ENCODE measurements at places on chromosomes 12 and 14.
A peak's percentile ranks its signal among the peaks of the same experiment; 100 is the strongest.

DNA sequence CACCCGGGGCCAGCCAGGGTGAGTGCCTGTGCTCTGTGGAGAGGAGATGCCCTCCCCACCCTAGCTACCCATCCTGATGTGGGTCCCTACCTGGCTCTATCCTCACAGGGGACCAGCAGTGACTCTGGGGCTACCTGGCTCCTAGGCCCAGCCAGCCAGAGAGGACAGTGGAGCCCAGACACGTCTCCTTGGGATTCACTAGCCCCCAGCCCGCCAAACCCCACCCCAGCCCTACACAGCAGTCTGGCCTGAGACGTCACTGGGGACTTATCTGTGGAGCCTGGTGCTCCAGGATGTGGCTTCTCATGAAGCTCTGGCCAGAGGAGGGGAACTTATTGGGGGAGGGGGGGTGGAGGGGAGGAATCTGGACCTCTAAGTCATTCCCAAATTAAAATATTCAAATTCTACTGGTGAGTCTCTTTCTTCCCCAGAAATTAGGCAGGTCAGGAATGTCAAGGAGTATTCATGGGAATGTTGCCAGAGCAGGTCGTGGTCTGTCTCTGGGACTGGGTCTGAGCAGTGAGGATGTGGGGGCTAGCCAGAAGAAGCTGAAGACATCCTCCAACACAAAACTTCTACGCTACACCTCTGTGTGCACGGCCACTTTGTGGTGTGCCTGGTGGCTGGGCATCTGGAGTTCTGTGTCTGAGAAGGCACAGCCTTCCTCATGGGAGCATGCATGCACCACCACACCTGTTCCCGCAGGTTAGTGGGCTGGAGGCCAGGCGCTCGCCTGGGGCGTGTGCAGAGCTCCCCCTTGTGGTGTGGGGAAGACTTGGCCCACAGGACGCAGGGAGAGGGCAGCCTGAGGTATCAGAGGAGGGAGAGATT is 2.7 kb downstream of the CMTM5 start:
- peak; percentile 75 for DNase-seq

DNA sequence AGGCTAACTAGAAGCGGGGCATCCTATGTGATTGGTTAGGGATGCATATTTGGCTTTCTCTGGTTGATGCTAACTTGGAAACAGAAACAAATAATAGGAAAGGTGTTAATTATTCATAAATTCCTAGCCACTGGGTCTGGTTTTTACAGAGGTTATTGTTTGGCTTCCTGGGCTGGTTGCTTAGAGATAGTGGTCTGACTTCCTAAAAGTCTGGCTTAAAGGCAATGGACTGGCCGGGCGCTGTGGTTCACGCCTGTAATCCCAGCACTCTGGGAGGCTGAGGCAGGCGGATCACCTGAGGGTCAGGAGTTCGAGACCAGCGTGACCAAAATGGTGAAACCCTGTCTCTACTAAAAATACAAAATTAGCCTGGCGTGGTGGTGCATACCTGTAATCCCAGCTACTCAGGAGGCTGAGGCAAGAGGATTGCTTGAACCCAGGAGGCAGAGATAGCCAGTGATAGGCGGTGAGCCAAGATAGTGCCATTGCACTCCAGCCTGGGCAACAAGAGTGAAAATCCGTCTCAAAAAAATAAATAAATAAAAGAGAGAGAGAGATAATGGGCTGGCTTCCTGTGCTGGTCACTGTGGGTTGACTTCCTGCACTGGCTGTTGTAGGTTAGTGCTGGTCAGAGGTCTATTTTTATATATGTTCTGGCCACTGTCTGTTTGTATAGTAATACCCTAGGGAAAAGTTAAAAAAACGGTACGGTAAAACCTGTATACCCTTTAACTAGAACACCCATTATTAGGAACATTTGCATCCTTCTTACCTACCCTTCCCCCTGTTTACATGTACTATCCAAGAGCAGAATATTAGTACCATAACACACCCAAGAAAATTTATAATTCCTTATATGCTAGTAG is 24.1 kb downstream of the OR6S1 start:
- no peak for DNase-seq

- no peak for DNase-seq
These were observed 111.1 kb upstream of the ARHGAP5 start for GRCh38 chr14:31965735-31966598.

DNA sequence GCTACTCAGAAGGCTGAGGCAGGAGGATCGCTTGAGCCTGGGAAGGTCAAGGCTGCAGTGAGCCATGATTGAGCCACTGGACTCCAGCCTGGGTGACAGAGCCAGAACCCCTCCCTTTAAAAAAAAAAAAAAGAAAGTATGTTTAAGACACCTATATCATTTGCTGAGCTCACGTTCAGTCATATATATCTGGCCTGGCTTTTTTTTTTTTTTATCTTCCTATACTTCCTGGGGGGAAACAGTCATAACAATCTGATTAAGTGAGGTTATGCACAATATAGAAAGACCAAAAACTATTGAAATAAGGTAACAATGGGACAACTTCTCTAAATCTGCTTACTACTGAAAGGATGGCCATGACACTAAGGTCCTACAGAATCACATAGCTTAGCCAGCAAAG is 9.4 kb upstream of the ARID2 start:
- DNase-seq = no peak

- no peak for DNase-seq
These were observed 52.4 kb downstream of the ARL6IP4 start for GRCh38 chr12:123032736-123033391.

DNA sequence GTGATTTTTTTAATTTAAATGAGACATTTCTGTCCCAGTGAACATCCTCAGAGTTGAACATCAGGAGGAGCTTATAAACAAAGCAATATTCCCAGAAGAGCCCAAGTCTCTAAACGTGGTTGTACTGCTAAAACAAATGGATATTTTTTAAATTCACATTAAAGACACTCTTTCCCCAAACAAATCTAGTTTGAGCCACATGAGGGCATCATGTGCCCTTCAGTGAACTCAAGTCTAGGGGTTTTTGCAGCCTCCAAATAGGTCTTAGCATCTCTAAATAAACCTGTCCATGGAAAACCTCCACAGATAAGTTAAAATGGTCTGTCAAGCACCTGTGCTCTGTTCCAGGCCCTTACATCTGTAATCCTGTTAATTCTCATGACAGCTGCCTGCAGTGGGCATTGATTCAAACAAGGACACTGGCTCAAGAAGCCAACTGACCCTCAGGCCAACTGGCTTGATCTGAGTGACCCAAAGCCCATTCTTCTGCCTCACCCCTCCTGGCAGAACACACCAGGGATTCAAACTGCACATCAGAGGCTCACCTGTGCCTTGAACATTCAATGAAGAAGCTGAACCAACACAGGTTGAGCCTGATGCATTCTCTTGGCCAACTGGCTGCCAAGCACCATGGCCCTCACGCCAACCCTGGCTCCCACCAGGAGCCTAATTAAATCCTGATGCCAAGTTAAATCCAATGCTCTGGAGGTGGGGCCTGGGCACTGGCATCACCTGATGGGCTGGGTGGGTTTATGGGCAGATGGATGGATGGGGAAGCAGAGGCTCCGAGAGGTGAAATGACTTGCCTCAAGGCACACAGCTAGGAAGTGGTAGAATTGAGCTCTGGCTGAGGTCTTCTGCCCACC is 8.6 kb downstream of the ISCU start:
- no peak for DNase-seq

DNA sequence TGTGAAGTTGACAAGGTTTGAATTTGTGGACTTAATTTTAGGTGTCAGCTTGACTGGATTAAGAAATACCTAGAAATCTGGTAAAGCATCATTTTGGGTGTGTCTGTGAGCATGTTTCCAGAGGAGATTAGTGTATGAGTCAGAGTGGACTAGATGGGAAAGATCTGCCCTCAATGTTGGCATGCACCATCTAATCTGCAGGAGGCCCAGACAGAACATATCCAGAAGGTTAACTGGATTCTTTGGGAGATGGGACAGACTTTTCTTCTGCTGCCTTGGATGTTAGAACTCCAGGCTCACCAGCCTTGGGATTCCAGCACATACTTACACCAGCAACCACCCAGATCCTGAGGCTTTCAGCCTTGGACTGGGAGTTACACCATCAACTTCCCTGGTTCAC is 14.1 kb downstream of the SGPP1 start:
- DNase-seq = no peak

DNA sequence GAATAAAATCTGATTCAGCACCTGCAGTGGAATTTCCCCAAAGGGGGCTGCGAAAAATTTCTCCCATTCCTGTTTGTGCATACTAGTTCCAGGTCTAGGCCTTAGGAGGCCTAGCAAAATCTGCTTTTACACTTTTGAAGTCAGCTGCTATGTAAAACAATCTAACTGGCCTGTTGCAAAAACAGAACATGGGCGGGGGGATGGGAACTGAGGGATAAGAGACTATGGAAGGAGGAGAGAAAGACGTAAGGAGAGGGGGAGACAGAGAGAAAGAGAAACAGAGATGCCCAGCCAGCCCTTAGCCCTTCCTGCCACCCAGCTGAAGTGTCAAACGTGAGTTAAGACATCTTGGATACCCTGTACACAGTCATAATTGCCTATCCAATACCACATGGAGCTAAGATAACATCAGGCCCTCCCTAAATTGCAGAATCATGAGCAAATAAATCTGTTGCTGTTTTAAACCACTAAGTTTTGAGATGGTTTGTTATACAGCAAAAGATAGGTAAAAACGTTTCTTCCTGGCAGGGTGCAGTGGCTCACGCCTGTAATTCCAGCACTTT is 45.6 kb downstream of the SPTLC2 start:
- no peak for DNase-seq

DNA sequence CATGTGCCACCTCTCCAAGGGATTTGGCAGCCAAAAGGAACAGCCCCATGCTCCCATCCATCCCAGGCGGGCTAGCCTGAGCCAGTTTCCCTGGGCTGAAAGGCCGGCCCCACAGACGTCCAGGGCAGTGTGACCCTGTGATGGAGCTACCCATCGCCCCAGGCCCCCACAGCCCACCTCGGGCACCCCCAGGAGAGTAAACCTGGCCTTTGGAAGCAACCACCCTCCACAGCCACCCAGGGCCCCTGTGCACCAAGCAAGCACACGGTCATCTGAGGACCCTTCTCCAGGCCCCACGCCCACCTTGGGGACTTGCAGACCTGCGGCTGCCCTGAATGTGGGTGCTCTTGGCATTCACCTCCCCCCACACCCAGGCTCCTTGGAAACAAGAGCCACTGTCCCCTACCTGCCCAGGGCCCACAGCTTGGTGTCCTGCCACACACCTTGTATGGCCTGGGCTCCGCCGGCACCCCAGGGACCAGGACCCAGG is 8.4 kb downstream of the AHNAK2 start:
- peak; percentile 2 for DNase-seq

GRCh38 chr14:21041676-21042433 is at the start of gene RNASE7:
Gene RNASE7, plus strand, starts transcription at chr14:21042362. Its CDS starts 631 bp downstream, at chr14:21042993.
- DNase-seq = no peak

- DNase-seq = no peak
These were observed 3.5 kb downstream of the ALX1 start for GRCh38 chr12:85283560-85283959.

DNA sequence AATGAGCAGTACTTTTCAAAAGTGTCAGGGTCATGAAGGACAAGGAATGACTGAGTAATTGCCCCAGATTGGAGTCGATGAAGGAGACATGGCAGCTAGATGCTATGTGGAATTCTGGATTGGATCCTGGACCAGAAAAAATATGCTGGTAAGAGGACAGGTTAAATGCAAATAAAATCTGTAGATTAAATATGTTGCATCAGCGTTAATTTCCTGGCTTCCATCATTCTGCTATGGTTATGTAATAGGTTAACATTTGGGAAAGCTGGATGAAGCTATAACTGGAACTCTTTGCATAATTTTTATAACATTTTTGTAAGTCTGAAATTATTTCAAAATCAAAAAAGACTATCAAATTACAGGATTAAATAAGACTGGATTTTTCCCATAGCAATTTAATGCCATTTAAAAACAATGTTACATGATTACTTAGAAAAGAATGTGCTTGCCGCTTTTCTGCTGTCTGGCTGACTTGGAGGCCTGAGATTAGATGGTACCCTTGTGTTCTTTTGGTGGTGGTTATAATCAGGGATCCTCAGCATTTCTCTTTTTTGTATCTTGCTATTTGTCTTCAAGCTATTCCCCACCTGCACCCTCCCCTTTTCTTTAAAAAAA is 65.1 kb downstream of the FBXW8 start:
- no peak for DNase-seq

GRCh38 chr12:39931231-39931630 is 174.7 kb downstream of the SLC2A13 start:
- DNase-seq = no peak

GRCh38 chr12:20320552-20320951 is 47.8 kb upstream of the PDE3A start:
- DNase-seq = no peak

DNA sequence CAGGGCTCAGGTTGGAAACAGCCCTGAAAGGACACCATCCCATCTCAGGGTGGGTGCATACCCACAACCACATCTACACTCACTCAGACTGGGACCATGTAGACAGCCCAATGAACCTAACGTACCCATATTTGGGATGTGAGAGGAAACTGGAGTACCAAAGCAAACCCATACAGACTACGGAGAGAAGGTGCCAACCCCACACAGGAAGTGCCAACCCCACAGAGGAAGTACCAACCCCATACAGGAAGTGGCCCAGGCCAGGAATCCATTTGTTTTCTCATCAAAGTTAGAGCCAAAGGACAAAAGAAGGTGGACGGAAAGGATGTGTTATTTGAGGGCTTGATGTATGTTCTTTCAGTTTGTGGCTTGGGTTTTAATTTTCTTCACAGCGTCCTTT is 19.5 kb upstream of the SPIC start:
- no peak for DNase-seq

DNA sequence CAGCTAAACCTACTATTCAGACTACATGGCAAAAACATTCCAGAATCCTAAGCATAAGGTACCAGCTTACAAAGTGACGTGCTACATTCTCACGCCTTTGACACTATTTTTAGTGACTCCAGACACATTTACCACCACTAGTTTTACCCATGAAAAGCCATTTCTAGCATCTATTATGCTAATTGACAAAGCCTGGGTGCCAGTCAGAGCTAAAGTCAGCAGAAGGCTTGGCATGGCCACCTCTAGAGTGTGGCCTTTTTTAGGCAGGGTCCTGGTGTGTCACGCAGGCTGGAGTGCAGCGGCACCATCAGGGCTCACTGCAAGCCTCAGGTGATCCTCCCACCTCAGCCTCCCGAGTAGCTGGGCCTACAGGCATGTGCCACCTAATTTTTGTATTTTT is 75.7 kb downstream of the NT5DC3 start:
- no peak for DNase-seq
